ENCODE measurements at places on chromosomes 3 and 15. TPM values are rescaled to one million over a fixed set of nuclear protein-coding genes. Genes with fewer than 3 reads are reported as not detected.

DNA sequence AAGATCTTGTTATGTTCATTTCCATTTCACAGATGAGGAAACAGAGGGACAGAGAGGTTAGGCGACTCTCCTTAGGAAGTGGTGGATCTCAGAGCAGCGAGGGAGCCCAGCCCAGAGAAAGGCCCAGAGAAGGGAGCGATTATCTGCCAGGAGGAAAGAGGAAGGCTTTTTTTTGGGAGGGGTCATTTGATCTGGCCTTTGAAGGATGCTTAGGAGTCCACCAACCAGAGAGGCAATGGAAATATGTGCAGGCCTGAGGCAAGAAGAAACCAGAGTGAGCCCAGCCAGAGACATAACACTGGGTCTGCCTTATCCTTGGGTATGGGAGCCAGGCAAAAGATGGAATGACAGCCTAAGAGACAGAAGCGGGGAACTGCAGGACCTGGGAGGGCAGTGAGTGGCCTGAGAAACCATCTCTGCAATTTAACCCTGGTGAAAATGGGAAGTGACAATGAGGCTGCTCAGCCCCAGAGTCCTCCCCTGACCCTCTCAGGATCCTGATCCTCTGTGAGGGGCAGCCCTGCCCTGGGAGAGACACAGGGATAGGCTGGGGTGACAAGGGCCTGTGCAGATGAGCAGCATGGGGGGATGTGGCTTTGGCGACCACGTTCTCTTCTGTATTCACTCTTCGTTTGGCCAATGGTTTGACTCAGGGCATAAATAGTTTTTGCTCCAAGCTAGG is 163.2 kb downstream of the WNT7A start:
- no peak for DNase-seq

- DNase-seq, result no peak
These were observed 64.5 kb downstream of the MDFIC2 start for GRCh38 chr3:70247955-70248354.

DNA sequence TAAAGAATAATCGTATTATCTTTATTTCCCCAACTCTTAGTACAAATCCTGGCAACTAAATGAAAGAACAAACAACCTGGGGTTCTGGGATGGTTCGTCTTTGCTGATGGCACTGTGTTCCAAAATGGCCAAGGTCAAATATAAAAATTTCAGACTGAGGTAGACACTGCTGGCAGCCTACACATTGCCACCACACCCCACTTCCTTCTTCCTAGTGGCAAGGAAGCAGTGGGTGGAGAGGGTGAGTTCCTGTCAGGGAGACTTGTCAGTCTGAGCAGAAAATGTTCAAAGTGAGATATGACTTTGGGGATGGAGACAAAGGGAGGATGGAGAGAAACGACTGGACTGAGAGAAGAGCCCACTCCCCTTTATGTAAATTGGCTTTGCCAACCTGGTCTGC is 69.6 kb downstream of the LMCD1 start:
- no peak for DNase-seq

DNA sequence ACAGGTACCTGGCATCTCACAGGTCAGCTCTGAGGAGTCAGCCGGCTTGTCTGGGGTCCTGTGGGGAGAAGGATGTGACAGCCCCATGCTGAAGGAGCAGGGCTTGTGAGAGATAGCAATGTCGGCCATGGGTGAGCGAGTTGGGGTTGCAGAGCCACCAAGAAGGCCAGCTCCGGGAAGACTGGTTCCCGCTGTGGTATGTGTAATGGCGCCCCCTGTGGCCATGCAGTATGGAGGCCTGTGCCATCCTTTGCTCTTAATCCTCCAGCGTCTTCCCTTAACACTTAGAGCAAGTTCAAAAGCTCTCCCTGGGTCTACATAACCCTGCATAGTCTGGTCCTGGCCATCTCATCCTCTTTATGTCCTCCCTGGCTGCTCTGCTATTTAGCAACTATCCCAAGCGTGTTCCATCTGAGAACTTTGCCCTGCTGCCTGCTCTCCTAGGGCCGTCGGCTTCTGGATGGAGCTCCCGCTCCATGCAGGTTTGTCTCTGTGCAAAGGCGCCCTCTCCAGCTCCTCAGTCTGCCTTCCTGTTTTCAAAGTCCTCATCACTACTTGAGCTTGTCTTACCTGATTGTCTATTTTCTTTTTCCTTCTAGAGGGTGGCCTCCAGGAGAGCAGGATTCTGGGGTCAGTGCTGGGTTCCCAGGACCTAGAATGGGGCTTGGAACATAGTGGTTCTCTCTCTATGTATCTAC is 40.8 kb upstream of the IQCF6 start:
- DNase-seq, result no peak

- no peak for DNase-seq
These were observed 352.6 kb downstream of the OCA2 start for GRCh38 chr15:27746401-27746955.

DNA sequence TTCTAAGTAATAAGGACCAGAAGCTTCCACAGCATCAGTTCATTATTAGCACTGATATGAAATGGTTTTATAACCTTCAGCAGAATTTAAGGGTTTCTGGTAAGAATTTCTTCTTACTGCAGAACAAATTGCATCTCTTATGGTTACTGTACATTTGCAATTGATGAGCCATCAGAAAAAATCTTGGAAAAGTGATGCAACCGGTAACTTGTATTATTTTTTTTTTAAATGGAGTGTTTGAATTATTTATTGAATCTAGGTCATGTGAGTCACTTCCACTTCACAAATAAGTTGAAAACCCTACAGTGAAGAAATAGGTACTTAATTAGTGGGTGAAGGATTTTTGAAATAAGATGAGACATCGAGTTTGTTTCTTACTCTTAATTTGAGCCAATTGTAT is 786.0 kb downstream of the TUSC7 start:
- DNase-seq, result no peak

- DNase-seq, result no peak
These were observed 3.7 kb downstream of the TCAIM start for GRCh38 chr3:44342176-44342790.

GRCh38 chr3:18666655-18667054 is 241.5 kb upstream of the SATB1 start:
- no peak for DNase-seq

The GHSR gene
- total RNA-seq, result not detected

The SLC7A14 gene
- total RNA-seq, result not detected

The TCF12 gene
- 48.4 TPM for total RNA-seq

Data from left ventricle myocardium superior (tissue), 1 donor.